Hippocampal formation (tissue), 2 donors: ENCODE measurements at places on chromosomes 5 and 9.

DNA sequence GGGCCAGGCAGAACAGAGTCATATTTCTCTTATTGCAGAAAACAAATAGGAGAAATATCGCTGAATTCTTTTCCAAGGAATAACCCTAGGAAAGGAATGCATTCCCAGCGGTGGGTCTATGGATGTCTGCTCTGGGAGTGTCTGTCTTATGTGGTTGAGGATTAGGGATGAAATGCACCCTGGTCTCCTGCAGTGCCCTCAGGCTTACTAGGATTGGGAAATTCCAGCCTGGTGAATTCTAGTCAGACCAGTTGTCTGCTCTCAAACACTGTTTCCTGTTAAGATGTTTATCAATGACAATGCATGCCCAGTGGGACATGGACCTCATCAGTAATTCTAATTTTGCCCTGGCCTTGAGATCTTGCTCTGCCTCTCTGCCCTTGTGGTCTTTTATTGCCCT is 136.1 kb upstream of the ELAVL2 start:
- no peak for DNase-seq

GRCh38 chr9:92455217-92455616 is 27.1 kb downstream of the ASPN start:
- DNase-seq: no peak

DNA sequence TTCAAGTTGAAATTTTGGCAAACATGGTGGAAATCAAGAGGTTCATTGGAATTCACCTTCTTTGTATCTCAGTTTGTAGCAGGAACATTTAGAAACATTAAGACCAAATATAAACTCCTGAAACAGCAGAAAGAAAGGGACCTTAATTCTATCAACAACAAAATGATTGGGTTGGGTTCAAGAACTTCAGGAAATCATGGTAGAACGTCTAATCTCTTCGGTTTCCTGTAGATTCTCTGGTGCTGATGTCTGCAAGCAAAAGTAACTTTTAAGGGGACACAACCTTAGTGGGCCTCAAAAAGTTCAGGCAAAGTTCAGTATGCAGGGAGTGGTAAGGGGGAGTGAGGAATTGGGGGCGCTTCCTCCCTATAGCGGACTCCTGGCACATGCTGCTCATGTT is 3.4 kb downstream of the IL33 start:
- no peak for DNase-seq

DNA sequence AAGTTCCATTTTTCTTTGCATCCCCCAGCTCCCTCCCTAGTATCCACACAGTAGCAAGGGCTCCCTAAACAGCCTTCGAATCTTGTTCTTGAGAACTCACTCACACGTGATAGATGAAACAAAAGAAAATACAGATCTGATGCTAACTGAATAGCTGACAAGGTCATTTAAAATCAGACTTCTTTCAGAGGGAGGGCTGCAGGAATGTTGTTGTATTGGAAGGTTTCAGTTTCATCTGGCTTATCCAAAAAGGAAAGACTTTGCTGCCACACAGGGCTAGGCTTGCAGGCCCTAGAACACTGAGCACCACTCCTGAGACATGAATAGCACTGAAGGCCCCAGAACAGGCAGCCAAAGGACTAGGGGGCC is 3.2 kb downstream of the CD180 start:
- no peak for DNase-seq

GRCh38 chr5:9861666-9862256 is 231.6 kb upstream of the TAS2R1 start:
- no peak for DNase-seq

GRCh38 chr5:1039706-1040260 is 31.2 kb downstream of the NKD2 start:
- no peak for DNase-seq

- peak; percentile 24 for DNase-seq
Observed at GRCh38 chr9:132235894-132236661, 74.2 kb downstream of the NTNG2 start.

- no peak for DNase-seq
Observed at GRCh38 chr5:61184708-61185107, 22.4 kb upstream of the SMIM15 start.

- no peak for DNase-seq
Observed at GRCh38 chr9:76502746-76503145, 43.8 kb downstream of the GCNT1 start.

- DNase-seq: no peak
Observed at GRCh38 chr9:93820667-93821306, 134.4 kb downstream of the BARX1 start.
